Activated CD4-positive, alpha-beta T cell treated with anti-CD3 and anti-CD28 coated beads, Interleukin-2, Interleukin-6, amounts not matched to agents 100 ng/mL and 50 ng/mL, durations not matched to agents 16 hours and 8 hours (primary cell): ENCODE measurements at places on chromosomes 13 and 19.

GRCh38 chr13:66222926-66223325 is 1007.2 kb downstream of the PCDH9 start:
- peak; percentile 18 for DNase-seq

DNA sequence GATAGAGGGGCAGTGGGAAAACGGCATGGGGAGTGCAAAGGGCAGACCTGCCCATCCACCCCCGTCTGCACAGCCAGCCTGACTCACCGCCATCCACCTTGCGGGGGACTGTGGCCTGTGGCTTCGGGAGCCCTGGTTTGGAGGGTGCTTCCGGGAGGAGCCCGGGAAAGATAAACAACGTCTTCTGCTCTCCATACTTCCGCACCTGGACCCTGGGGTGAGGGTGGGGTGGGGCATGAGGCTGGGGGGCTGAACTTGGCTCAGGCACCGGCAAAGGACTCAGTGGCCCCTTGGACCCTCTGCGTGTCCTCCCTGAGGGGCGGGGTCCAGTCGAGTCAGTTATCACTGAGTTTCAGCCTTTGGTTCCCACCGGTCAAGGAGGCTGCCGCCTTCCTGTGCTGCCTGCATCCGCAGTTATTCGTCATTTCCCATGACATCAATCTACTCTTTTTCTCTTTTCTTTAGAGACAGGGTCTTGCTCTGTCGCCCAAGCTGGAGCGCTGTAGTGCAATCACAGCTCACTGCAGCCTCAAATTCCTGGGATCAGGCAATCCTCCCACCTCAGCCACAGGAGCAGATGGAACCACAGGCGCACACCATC is 3.2 kb downstream of the GPR108 start:
- no peak for DNase-seq

- DNase-seq, result no peak
Measured at GRCh38 chr13:60282186-60282585, 114.8 kb upstream of the TDRD3 start.

DNA sequence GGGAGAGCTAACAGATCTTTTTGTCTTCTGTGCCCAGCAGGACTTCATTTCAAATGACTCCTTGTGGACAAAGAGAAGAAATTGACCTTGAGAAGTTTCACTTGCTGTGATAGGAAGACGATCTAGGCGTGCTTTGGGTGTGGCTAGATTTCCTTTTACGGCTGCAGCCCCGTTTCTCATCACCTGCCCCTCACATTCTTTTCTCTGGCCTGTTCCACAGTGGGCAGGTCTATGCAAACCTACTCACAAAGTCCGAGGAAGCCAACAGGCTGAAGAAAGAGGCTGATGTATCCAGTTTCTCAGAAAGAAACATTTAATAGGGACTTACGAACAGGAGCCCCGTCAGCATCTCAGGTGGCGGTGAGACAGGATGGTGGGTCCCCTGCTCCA is 231.8 kb downstream of the FGF9 start:
- no peak for DNase-seq

DNA sequence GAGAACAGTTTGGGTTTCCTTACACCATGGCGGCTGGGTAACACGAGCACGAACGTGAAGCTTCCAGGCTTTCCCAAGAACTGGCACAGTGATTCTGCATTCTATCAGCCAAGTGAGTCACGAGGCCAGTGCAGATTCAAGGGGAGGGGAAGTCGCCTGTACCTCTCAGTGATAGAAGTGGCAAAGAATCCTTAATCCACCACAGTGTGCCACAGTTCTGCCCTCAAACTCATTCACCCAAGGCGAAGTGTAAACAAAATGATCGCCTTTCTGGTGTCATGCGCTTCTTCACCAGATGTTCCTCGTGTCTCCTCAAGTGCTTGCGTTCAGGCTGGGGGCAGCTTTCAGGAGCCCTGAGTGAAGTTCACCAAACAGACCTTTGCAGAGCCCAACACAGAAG is 24.9 kb upstream of the AMER2 start:
- DNase-seq, result no peak

GRCh38 chr13:45042539-45042938 is 53.2 kb downstream of the GPALPP1 start:
- DNase-seq, result no peak
